ENCODE measurements at places on chromosomes 1 and 21.
A peak's percentile ranks its signal among the peaks of the same experiment; 100 is the strongest.

DNA sequence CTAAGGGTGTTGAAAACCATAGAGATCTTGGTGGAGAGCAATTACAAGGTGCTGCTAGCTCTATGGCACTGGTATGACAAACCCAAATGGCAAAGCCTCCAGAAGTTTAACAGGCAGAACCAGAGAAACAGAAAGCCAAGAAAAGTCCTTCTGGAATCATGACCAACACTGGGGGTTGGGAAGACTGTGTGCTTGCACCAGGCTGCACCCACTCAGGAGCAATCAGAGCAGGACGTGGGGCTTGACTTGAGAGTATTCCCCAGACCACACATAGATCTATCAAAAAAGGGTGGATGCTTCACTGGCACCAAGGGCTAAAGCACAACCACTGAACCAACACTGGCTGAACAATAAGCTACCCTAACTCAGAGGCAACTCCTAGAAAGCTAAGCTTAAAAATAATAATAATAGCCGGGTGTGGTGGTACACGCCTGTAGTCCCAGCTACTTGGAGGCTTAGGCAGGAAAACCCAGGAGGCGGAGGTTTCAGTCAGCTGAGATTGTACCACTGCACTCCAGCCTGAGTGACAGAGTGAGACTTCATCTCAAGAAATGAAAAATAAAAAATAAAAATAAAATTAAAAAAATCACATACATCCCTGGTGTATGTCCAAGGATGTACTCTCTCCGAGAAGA, 20.1 kb upstream of the ENSA start:
- no peak for DNase-seq

- DNase-seq = peak; percentile 41
These were observed 58.9 kb upstream of the CTTNBP2NL start for GRCh38 chr1:112337028-112337531.

GRCh38 chr1:23069675-23070074, 50.4 kb downstream of the KDM1A start:
- no peak for DNase-seq

GRCh38 chr21:16424331-16424751, 694.6 kb downstream of the USP25 start:
- DNase-seq = no peak

GRCh38 chr1:164733070-164733469, 174.1 kb downstream of the PBX1 start:
- no peak for DNase-seq

DNA sequence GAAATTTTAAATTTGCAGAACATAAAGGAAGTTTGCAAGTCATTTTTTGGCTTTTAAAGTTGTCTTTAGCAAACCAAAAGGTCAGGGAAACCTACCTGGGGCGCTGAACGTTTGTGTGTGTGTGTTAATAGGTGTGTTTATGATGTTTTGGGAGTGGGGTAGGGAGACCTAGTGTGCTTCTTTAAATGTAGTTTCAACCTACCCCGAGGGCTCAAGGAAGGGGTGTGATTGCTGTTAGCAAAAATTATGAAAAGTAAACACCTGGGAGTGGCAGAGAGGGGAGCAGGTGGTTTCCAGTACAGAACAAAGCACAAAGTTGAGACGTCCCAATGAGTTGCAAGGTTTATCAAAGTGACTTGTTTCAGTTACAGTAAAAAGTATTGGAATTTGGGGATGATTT, 58.7 kb upstream of the WDR26 start:
- no peak for DNase-seq

GRCh38 chr1:26164861-26165842, 3.6 kb downstream of the C1orf232 start:
- DNase-seq = peak; percentile 37

GRCh38 chr1:39016604-39017171, 9.5 kb upstream of the NDUFS5 start:
- DNase-seq = no peak

- no peak for DNase-seq
These were observed 45.7 kb downstream of the FYB2 start for GRCh38 chr1:56773341-56774066.

DNA sequence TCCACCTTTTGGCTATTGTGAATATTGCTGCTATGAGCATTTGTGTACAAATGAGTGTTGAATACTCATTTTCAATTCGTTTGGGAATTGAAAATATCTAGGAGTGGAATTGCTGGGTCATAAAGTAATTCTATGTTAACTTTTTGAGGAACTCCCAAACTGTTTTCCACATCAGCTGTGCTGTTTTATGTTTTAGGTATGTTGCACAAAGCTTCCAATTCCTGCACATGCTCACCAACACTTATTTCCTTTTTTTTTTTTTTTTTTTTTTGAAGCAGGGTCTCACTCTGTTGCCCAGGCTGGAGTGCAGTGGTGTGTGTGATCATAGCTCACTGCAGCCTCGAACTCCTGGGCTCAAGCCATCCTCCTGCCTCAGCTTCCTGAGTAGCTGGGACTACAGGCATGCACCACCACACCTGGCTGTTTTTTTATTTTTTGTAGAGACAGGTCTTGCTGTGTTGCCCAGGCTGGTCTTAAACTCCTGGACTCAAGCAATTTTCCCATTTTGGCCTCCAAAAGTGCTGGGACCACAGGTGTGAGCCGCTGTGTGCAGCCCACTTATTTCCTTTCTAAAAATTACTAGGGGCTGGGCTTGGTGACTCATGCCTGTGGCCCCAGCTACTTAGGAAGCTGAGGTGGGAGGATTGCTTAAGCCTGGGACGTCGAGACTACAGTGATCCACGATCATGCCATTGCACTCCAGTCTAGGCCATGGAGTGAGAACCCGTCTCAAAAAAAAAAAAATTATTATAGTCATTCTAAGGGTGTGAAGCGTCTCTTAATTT, 33.4 kb downstream of the TMCC2 start:
- no peak for DNase-seq

DNA sequence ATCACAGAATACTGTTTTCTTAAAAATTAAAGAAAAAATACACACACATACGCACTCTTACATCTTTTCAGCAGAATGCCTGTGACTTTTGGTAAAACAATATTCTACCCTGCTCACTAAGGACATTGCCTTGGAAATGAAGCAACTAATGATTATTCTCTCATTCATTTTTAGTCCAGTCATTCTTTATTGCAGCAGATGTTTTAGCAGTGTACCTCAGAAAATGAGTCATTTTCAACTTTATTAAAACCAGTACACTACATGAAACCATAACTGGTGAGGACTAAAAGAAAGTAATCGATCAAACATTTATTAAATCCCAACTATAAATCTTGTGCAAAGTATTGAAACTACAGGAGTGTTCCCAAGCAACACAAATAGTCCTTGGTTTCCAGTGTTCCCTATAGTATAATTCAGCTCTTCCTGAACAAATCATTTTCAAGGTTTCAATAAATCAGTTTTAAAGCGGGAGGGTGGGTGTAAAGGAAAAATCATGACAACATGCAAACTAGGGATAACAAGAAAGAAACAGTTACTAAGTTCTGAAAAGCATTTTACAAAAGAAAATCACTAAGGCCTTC, 114.2 kb downstream of the ADGRL4 start:
- no peak for DNase-seq

DNA sequence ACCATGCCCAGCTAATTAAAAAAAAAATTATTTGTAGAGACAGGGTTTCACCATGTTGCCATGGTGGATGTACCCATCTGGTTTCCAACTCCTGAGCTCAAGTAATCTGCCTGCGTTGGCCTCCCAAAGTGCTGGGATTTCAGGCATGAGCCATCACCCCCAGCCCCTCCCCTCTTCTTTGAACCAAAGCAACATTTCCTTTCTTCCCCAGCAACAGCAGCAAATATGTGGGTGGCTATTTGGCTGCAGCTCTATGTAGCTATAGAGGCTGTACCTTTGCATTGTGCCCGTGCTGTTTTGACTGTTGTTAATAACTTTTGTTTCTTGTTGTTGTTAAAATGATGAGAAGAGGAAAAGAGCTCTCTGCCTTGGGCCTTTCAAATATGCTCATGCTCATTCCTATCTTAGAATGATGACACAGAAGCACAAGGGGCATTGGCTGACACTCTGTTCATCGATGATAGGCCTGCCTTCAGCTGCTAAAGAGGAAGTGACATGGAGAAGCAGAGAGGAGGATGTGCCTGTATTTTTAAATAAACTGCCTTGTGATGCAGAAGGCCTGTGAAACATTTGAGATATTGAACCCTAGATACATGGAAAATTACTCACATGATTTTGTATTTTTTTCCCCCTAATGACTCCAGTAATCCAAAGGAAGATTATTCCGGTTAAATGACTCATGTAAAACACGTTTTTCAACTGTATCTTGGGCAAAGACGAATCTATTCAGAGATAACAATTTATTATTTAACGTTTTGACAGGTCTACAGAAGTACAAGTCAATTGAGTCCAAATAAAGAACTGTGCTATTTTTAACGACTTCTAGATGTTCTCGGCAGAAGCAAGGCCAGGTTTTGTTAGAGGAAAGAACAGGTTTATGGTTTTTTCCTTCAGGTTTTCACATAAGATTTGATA, 20.5 kb upstream of the XPR1 start:
- no peak for DNase-seq

DNA sequence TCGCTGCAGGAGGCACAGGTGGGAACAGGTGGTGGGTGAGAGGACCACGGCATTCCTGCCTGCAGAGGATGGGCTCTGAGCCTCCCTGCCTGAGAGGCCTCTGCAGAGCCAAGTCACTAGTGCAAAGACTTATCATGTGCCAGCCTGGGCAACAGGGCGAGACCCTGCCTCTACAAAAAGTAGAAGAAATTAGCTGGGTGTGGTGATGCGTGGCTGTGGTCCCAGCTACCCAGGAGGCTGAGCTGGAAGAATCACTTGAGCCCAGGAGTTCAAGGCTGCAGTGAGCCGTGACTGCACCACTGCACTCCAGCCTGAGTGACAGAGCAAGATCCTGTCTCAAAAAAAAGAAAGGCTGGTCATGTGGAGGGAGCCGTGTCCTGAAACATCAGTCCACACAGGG, 46.4 kb downstream of the PKNOX1 start:
- DNase-seq = no peak

- DNase-seq = no peak
These were observed 230.3 kb downstream of the C1orf94 start for GRCh38 chr1:34406833-34407539.

GRCh38 chr1:199452627-199453026, 574.9 kb upstream of the NR5A2 start:
- no peak for DNase-seq

- DNase-seq = no peak
These were observed 6.8 kb downstream of the TENT5B start for GRCh38 chr1:27005648-27006496.

- peak; percentile 88 for DNase-seq
These were observed 31.5 kb downstream of the CHD5 start for GRCh38 chr1:6148497-6149241.

- no peak for DNase-seq
These were observed 1.2 kb upstream of the S100A5 start for GRCh38 chr1:153541641-153542590.

- no peak for DNase-seq
These were observed 200.5 kb downstream of the TYW3 start for GRCh38 chr1:74933500-74933899.

GRCh38 chr21:20169812-20170576, 828.2 kb upstream of the NCAM2 start:
- DNase-seq = no peak

- DNase-seq = no peak
These were observed 67.8 kb downstream of the LPAR3 start for GRCh38 chr1:84825161-84825560.

DNA sequence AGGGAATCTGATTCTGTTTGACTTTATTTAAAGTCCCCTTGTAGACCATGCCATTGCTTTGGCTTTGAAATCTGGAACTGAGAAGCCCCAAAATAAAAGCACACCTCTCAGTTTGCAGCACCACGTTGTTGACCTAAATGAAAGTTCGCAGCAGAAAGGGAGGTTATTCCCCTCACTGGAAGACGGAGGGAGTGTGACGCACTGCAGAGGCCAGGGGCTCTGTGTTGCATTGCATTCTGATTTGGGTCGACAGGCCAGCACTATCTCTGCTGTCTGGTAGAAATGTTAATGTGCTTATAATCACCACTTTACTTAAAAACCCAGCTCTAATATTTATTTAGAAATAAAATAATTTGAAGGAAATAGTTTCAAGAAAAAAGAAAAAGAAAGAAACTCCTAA, 675.2 kb upstream of the NR5A2 start:
- DNase-seq = no peak

GRCh38 chr1:18581420-18581880, 49.2 kb upstream of the PAX7 start:
- DNase-seq = peak; percentile 65

GRCh38 chr1:90784186-90784847, 67.2 kb upstream of the BARHL2 start:
- no peak for DNase-seq

DNA sequence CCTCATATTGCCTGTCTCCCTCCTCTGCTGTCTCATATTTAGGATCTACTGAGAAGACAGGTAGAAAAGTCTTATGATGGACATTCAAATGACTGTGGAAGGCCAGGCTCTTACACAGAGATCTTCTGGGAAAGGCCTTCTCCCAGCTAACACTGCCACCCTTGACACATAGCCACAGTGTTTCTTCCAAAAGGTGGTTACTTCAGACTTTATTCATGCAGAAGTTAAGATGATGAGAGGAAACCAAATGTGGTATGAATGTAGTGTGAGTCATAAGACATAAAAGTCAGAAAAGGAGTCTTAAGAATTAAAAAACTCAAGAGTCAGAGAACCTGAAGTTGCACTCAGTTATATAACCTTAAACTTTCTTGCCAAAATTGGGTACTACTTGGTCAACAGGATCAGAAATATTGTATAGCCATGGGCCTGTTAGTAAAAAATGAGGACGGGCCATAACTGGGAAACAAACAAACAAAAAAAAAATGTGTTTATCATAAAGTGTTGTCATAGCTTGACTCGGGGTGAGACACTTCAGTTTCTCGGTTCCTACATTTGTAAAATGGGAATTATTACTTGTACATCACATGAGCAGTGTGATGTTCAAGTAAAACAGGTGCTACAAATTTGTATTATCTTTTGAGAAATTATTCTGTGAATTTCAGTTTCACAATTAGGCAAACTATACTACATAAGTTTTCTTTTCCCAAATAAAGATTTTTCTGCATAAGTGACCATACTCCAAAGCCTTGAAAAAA, 1.2 kb upstream of the DENND1B start:
- peak; percentile 44 for DNase-seq

DNA sequence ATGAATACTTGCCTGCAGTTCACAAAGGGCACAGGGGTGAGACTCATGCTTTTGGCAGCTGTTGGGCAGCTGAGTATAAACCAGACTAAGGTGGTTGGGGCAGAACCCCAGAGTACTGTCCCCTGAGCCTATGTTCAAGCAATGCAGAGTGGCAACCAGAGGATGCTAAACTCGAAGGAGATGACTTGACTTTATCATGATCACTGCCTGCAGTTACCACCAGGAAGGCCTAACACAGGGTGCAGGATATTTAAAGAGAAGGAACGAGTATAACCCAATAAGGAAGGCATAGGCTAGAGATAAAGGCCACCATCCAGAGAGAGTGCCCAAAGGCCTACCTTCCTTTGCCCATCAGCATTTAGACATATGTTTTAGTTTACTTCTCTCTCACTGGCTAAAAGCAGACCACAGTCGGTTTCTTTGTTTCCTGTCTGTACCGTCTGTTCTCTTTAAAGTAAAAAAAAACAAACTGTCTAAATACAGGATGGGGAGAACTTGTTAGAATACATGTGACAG, 83.3 kb downstream of the MPZL1 start:
- peak; percentile 57 for DNase-seq
